ENCODE measurements at places on chromosomes 12 and 14.

GRCh38 chr14:68644101-68644500 is 148.8 kb downstream of the ZFP36L1 start:
- DNase-seq, result no peak

DNA sequence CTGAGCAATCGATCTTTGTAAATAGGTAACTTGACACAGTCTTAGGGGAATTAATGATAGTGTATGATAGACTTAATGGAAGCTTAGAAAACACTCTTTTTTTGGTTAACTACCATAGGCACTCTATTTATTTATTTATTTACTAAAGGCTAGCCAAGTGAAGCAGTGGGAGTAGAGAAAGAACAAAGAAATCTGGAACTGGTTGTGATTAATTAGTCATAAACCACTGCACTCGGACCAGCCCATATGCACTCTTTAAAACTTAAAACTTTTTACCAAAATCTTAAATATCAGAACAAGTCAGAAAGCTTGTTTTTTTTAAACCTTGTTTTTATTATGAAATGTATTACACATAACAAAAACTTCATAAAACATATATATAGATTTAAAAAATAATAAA is 49.5 kb upstream of the SRP54 start:
- DNase-seq, result peak; percentile 12

DNA sequence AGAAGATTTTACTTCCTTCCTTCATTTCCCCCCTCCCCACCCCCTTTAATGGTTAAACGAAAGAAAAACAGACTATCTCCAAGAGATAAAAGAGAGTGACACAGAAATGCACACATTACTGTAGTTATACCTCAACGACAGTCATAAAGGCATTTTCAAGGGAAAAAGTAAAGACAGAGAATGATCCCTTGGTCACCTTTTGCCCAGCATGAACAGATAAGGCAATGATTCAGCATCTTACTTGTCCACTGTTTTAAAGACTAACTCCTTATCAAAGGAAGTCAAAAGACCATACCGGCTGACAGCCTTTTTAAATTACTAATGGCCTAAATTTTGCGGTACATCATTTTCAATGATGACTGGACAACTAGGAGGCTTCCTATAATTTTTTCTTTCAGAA is 326.6 kb downstream of the PAWR start:
- no peak for DNase-seq

GRCh38 chr12:41739066-41739465 is 405.6 kb downstream of the GXYLT1 start:
- no peak for DNase-seq

- DNase-seq, result no peak
These were observed 10.4 kb upstream of the ZNF705A start for GRCh38 chr12:8146442-8146771.

DNA sequence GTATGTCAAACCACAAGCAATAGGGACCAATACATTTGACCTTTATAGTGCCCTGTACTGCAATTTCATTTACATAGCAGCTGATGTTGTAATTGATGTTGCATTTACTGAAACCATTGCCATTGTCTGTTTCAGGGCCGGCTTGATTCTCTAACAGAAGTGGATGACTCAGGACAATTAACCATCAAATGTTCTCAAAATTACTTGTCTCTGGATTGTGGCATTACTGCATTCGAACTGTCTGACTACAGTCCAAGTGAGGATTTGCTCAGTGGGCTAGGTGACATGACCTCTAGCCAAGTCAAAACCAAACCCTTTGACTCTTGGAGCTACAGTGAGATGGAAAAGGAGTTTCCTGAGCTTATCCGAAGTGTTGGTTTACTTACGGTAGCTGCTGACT is 216.0 kb downstream of the AKAP6 start:
- DNase-seq, result no peak

GRCh38 chr14:51089278-51089677 is 5.6 kb downstream of the TRIM9 start:
- no peak for DNase-seq

- no peak for DNase-seq
These were observed 24.5 kb upstream of the COL2A1 start for GRCh38 chr12:48028541-48029431.

GRCh38 chr14:95189367-95190132 is 32.2 kb upstream of the DICER1 start:
- no peak for DNase-seq

DNA sequence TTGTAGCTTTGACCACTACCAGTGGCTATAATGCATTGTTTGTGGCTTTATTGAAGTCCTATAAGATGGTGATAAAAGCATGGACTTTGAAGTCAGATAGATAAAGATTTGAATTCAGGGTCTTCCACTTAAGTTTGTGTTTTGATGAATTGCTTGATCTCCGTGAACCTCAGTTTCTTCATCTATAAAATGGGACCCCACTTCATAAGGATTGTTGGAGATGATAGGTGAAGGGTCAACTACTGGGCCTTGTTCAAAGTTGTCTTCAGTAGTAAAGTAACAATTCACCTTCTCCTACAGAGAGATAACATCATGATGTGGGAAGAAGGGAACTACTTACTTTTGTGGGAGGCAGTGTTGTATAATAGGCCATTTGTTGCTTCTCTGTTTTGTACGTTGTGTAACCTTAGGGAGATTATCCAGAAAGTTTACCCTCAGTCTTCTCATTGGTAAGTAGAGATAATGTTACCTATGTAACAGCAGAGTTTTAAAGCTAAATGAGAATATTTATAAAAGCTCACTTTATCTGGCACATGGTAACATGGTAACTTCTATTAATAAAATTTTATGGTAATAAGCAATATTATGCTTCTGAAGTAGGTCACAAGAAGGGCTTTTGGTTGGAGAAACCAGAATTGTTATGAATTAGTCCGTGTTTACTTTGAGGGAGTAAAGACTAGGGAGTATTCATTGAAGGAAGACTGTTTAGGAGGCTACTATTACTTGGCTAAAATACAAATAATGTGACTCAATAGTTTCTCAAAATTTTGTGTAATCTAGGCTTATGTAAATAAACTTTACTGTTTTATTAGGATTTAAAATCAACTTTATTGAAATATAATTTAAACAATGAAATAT is 15.1 kb downstream of the ADIPOR2 start:
- DNase-seq, result no peak

Data from HFF-Myc (cell line).